ENCODE measurements at places on chromosomes 7 and 10. TPM values are rescaled to one million over a fixed set of nuclear protein-coding genes. Genes with fewer than 3 reads are reported as not detected.

Gene SPRN
- 0.05 TPM for total RNA-seq

Gene SLC25A40
- 10.4 TPM for total RNA-seq

Gene HOXA7
- total RNA-seq: 0.57 TPM

Gene CDC14C
- not detected for total RNA-seq

Gene CPA2
- total RNA-seq: 0.14 TPM

Measured in thymus (tissue), 14 donors.